Osteoblast (primary cell): ENCODE measurements at places on chromosomes 4 and X. TPM values are rescaled to one million over a fixed set of nuclear protein-coding genes. Genes with fewer than 3 reads are reported as not detected.

Gene NAA11
- total RNA-seq: not detected in 2 replicates

Gene RHOXF2B
- total RNA-seq: not detected in 2 replicates

Gene ADH1A
- not detected in 2 replicates for total RNA-seq

Gene ZFP42
- not detected in 2 replicates for total RNA-seq

Gene ERCC6L
- total RNA-seq: 0.59 and 0.72 TPM in 2 replicates

Gene CT47B1
- not detected in 2 replicates for total RNA-seq

Gene VCX2
- not detected in 2 replicates for total RNA-seq

Gene DGKK
- not detected in 2 replicates for total RNA-seq

Gene FGF5
- total RNA-seq: 7.7 and 10.5 TPM in 2 replicates

Gene ANOS1
- total RNA-seq: 1.1 and 1.5 TPM in 2 replicates

Gene FAM47E
- under 0.01 and 0.36 TPM in 2 replicates for total RNA-seq

Gene PDZD4
- total RNA-seq: under 0.01 TPM in 2 replicates

Gene PHOX2B
- total RNA-seq: not detected in 2 replicates

Gene DOK7
- total RNA-seq: not detected in 2 replicates

Gene NPFFR2
- total RNA-seq: not detected in 2 replicates

Gene S100P
- total RNA-seq: 0.29 and 0.36 TPM in 2 replicates

Gene ARHGAP6
- 2.2 and 5.0 TPM in 2 replicates for total RNA-seq

Gene CYSLTR1
- under 0.01 TPM in 1 of 2 replicates, not detected in the other for total RNA-seq

Gene PNPLA4
- total RNA-seq: 8.7 and 12.7 TPM in 2 replicates

Gene CLIC2
- total RNA-seq: 1.1 and 1.2 TPM in 2 replicates

Gene TLR7
- total RNA-seq: under 0.01 TPM in 1 of 2 replicates, not detected in the other

Gene CTAG1B
- not detected in 2 replicates for total RNA-seq
